ENCODE measurements at places on chromosomes 5 and 9.

DNA sequence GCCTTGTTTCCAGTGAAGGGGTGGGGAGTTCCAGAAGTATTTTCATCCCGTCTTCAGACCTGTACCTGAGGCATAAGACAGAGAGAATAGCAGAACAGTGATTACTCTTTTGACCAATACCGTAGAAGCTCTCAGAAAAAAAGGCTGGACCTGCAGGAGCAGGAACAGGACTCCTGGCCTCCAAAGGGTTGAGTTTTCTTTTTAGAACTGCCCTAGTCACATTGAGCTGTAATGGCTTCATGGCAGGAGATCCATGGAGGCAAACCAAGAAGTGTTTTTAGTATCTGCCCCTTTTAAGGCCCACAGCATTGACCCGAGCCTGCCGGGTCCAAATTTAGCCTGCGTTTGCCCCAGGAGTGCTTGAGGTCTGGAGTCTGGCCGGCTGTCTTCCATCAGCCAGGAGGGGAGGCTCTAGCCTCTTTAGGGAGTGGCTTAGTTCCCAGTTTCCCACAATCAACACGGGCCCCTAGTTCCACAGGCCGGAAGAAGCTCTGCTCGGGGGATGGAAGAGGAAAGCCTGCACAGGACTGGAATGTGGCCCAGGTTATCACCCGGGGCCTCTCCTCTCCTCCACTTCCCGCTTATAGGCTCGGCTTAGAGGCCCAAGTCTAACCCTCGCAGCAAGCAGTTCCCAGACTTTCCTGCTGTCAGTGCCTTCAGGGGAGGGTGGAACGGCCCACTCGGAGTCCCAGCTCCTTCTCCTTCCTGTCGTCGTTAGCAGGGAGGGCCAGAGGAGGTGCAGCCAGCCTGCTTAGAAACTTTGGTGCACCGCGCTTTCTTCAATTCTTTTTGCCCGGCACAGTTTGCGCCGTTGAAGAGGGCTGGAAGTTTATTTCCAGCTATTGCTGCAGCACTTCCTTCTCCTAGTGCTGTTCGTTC lies 80.7 kb downstream of the C9orf152 start:
- DNase-seq = no peak

GRCh38 chr9:1366276-1366675 lies 316.1 kb downstream of the DMRT2 start:
- no peak for DNase-seq

DNA sequence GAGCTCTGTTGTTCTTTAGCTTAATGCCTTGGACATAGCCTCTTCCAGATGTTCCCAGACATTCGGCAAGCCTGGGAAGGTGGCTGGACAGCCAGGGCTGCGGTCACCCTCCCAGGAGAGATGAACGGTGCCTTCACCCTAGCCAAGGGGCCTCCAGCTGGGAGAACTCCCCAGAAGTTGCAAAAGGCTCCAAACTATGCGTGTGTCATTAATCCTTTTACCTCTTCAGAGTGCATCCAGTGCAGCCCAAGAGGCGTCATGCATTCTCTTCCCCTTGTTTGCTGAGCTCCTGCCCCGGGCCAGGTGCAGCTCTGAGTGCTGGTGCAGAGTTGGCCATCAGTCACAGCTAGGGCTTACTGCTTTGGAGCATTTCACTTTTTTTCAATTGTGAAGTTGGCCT lies 22.8 kb downstream of the HMCN2 start:
- no peak for DNase-seq

- DNase-seq = no peak
Observed at GRCh38 chr5:79802406-79802805, 112.8 kb downstream of the CMYA5 start.

- peak; percentile 89 for DNase-seq
Observed at GRCh38 chr9:35646533-35647265, 4.0 kb downstream of the SIT1 start.

GRCh38 chr9:134549336-134549735 lies 92.3 kb upstream of the COL5A1 start:
- no peak for DNase-seq

GRCh38 chr9:643966-644365 lies 197.5 kb upstream of the DMRT1 start:
- DNase-seq = no peak

- DNase-seq = no peak
Observed at GRCh38 chr5:35246900-35247647, 16.8 kb upstream of the PRLR start.

DNA sequence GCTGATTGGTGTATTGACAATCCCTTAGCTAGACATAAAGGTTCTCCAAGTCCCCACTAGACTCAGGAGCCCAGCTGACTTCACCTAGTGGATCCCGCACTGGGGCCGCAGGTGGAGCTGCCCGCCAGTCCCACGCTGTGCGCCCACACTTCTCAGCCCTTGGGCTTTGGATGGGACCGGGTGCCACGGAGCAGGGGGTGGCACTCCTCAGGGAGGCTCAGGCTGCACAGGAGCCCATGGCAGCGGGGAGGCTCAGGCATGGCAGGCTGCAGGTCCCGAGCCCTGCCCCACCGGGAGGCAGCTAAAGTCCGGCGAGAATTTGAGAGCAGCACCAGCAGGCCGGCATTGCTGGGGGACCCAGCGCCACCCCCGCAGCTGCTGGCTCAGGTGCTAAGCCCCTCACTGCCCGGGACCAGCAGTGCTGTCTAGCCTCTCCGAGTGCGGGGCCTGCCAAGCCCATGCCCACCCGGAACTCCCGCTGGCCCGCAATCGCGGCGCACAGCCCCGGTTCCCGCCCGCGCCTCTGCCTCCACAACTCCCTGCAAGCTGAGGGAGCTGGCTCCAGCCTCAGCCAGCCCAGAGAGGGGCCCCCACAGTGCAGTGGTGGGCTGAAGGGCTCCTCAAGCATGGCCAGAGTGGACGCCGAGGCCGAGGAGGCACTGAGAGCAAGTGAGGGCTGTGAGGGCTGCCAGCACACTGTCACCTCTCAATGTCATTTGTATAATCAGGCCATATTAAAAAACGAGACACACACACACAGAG lies 437.2 kb downstream of the CSNK1G3 start:
- DNase-seq = no peak

- DNase-seq = no peak
Observed at GRCh38 chr5:61332851-61333320, 828 bp downstream of the ZSWIM6 start.

DNA sequence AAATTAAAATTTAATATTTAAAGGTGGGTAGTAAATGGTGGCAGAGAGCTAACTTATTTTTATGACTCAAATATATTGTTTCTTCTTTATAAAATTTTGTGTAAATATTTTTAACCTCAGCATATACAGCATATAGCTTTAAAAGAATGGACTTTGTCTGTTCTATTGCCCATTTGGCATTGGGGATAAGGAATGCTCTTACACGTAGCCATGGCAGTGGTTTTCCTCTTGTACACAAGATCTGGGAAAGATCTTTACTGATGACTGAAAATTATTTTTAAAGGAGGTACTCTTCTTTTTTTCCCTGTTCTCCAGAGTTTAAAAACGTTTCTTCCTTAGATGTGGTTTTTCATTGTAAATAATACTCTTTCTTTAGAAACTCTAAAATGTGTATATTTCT lies 75.0 kb downstream of the PBX3 start:
- DNase-seq = no peak

DNA sequence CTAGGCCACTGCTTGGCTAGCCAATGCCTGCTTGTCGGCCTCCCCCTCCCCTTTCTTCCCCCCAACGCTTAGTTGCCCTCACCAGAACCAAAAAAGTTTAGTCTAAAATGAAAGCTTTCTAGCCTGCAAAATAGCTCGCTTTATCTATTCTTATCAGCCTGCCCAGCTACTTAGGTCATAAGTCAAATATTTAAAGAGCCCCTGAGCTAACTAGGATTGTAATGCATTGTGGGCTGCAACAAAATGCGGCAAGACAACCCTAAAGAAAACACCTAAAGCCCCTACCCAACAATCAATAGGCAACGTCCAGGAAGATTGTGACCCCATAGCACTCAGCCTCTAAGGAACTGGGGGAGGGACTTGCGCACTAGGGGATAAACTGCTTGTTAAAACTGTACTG lies 38.6 kb upstream of the PCSK5 start:
- no peak for DNase-seq

GRCh38 chr9:86921151-86921923 lies 26.0 kb downstream of the GAS1 start:
- no peak for DNase-seq

GRCh38 chr9:100011062-100011681 lies 87.6 kb downstream of the ERP44 start:
- peak; percentile 32 for DNase-seq

DNA sequence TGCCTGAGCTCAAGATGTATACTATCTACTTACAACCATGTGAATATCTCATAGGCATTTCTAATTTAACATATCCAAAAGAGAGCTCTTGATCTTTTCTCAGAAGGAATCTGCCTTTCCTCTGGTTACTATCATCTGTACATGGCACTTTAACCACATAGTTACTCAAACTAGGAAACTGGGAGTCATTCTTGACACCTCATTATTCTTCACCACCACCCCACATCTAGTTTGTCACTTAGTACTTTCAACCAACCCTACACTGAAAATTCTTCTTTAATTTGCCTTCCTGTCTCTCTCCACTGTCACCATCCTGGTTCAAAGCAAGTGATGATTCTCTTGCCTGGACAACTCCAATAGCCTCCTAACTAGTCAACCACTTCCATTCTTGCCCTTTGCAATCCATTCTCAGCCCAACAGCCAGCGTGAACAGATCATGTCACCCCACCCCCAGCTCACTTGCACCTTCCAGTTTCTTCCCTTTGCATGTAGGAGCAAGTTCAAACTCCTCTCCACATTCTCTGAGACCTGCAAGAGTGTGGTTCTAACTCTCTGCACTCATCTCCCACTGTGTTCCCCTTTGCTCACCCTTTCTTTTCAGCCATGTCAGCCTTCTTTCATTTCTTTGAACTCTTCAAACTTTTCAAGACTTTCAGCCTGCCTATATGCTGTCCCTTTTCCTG lies 17.3 kb upstream of the SMAD5 start:
- DNase-seq = no peak

- DNase-seq = no peak
Observed at GRCh38 chr9:72864327-72864726, 88.5 kb downstream of the ALDH1A1 start.

GRCh38 chr5:16483361-16483760 lies 17.8 kb upstream of the ZNF622 start:
- no peak for DNase-seq

- DNase-seq = no peak
Observed at GRCh38 chr5:169626779-169627178, 10.3 kb upstream of the DOCK2 start.

DNA sequence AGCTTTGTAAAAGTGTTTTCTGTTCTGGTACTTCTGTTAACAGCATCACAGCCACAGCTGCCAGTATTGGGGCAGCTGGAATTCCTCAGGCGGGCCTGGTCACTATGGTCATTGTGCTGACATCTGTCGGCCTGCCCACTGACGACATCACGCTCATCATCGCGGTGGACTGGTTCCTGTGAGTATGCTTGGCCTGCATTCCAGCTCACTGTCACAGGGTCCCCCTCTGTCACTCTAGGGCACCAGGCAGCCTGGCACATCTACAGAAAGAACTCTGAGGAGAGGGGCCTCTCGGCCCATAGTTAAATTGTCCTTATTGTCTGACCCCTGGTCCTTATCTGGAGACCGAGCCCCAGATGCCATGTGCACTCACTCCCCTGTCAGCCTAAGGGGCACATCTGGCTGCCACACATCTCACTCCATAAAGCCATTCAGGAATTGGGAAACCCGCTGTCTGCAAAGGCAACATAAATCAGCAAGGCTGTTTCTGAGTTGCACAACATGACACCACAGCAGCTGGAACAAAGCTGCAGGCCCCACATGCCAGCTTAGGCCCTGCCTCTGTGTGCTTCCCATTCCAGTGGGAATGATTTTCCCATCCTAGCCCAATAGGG lies 77.5 kb downstream of the SLC1A3 start:
- no peak for DNase-seq

DNA sequence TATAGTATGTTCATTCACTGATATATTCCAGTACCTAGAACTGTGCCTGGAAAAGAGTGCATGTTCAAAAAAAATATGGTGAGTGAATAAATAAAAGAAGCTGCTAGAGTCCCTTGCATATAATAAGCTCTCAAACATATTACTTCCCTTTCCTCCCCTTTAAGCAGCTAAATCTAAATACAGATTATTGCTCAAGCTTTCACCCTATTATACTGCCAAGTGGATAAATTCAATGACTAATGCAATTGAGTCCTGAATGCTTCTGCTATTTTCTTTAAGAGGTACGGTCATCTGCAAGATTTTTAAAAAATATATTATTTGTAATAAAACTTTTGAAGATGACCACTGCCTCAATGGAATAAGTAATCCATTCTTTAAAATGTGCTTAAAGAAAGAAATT lies 248.4 kb downstream of the PLK2 start:
- no peak for DNase-seq

DNA sequence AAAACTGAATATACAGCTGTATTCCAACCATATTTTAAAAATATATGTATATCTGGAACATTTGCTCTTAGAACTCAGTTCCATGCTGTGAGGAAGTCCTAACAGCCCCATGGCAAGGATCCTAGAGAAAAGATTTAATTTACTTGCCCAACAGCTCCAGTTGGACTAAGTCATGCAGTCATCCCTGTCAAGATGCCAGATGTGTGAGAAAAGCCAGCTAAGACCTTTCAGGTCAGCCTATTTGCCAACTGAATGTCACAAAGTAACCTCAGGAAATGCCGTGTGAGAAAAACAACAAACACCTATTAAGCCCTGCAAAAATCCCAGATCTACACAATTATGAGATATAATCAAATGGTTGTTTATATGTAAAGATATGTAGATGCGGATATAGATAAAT lies 416.3 kb downstream of the NR2F1-AS1 start:
- DNase-seq = no peak

- DNase-seq = no peak
Observed at GRCh38 chr5:38707352-38708210, 138.2 kb upstream of the OSMR start.

DNA sequence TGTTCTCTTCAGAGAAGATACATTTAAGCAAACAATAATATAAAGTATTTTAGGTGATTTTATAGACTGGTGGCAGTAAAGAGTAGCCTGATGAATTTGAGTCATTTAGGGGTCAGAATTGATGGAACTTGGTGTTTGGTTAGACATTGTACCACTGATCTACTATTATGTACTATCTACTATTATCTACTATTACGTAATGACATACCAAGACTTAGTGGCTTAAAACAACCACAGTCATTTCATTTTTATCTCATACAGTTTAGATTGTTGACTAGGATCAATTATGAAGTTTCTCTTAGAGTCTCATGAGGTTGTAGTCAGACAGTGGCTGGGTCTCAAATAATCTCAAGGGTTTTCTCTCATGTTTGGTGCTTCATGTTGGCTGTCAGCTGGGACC lies 54.0 kb downstream of the PPIP5K2 start:
- DNase-seq = no peak

- no peak for DNase-seq
Observed at GRCh38 chr5:93305984-93306383, 275.0 kb downstream of the NR2F1-AS1 start.

GRCh38 chr5:111229871-111230810 lies 6.0 kb downstream of the CAMK4 start:
- DNase-seq = no peak

GRCh38 chr9:714675-715074 lies 126.8 kb upstream of the DMRT1 start:
- DNase-seq = no peak

GRCh38 chr5:149172709-149173505 lies 31.6 kb downstream of the ABLIM3 start:
- DNase-seq = no peak
